ENCODE measurements at places on chromosomes 11 and 22.

- DNase-seq, result no peak
These were observed 10.8 kb downstream of the PPFIBP2 start for GRCh38 chr11:7524462-7525235.

GRCh38 chr11:99015634-99016454 lies 4.9 kb upstream of the CNTN5 start:
- DNase-seq, result no peak

DNA sequence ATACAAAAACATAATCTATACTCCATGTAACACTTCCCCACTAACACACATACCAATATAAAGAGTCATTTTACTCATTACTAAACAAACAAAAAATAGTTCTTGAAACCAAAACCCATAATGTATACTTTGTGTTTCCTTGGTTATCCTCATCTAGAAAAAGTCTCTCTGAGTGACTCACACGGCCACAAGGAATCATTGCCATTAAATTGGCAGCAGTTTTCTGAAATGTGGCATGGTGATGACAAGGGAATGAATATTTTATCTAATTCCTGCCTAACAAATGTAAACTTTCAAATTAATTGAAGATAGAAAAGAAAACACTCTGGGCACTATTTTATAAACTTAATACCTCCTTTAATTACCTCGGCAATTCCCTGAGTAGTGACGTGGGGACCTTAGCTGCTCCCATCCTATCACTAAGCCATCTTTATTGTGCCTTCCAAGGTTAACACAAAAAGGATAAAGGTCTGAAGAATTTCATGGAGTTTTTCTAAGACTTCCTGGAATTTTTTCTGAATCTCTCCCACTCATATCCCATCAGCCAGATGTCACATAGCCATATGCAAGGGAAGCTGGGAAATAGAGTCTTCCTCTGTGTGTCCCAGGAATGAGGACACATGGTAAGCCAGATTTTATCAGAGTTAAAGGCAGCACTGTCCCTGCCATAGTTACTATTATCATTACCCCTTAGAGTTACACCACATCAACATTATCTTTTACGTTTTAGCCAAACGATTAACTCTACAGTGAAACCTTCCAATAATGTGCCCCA lies 857.2 kb upstream of the TENM4 start:
- DNase-seq, result no peak

DNA sequence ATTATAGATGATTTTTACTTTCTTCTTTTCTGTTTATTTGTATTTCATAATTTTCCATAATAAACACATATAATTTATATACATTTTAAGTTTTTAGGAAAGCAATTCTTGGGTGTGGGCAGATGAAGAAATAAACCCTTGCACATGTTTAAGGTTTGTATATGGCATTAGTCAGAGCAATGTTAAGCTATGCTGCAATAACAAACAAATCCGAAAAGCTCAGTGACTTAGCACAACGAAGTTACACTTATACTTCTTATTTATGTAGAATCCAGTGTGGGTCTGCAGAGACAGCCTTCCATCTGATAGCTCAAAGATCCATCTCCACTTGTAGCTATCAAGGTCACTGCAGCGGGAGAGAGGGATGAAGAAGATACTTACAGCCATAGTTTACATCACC lies 68.5 kb upstream of the BARX2 start:
- DNase-seq, result no peak

Measured in RWPE2 (cell line).